Activated CD4-positive, alpha-beta T cell treated with anti-CD3 and anti-CD28 coated beads, Interleukin-2, Interleukin-6, amounts not matched to agents 100 ng/mL and 50 ng/mL, durations not matched to agents 16 hours and 8 hours (primary cell): ENCODE measurements at places on chromosomes 1 and 21.
A peak's percentile ranks its signal among the peaks of the same experiment; 100 is the strongest.

DNA sequence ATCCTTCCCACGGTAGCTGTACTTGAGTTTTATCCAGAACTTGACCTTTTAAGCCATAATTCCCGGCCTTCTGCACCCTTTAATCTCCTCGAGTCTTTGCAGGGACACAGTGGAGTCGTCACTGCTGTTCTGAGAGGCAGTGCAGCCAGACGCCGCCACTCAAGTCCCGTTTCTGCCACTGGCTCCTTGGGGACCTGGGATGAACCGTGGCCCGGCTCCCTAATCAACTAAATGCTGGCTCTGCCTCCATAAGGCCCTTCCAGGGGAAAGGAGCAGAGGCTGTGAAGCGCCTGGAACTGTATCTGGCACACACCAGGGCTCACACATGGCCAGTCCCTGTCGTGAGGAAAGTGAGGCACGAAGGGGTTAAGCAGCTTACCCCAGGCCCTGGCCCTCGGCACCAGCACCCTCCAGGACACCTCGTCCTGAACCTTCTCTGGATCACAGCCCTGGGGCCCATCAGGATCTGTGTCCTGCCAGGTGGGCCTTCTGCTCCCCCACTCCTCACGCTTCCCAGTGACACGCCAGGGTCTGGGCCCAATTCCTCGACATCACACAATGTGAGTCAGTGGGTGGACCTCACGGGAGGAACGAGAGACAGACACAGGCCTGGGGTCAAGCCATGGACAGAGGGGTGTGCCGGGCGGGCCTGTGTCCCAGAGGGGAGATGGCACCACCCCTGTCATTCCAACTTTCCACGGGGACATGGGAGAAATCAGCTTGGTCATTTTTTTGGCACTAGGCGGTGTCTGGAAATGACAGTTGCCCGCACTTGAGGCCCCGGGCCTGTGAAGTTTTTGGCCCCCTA lies 23.5 kb upstream of the C1orf174 start:
- DNase-seq, result no peak

GRCh38 chr1:79124756-79125155 lies 118.2 kb upstream of the ADGRL4 start:
- no peak for DNase-seq

- peak; percentile 71 for DNase-seq
These were observed 31.7 kb upstream of the KHDRBS1 start for GRCh38 chr1:31981972-31982371.

GRCh38 chr1:46137916-46138315 lies 5.5 kb upstream of the PIK3R3 start:
- DNase-seq, result no peak

GRCh38 chr1:207006914-207007313 lies 25.6 kb downstream of the C1orf116 start:
- DNase-seq, result no peak

- DNase-seq, result no peak
These were observed 28.7 kb upstream of the KCNJ15 start for GRCh38 chr21:38228115-38228514.

- DNase-seq, result no peak
These were observed 28.8 kb downstream of the PIK3C2B start for GRCh38 chr1:204465546-204466415.

DNA sequence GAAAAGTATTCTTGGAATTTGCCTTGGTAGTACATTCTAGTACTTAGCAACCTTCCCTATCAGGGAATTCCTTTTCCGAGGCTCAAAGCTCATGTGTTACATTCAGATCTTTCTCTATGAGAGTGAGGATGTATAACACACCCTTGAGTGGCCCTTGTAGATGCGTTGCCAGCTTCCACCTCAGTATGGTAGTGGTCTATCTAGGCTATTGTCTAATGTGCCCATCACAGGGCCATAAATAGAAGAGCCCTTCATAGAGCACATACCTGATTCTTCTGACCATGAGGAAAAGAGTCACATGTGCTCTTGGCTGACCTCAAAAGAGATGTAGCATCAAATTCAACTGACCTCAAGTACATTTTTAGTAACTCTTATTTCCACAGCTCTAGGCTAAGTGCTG lies 14.0 kb upstream of the ZC3H11B start:
- no peak for DNase-seq

DNA sequence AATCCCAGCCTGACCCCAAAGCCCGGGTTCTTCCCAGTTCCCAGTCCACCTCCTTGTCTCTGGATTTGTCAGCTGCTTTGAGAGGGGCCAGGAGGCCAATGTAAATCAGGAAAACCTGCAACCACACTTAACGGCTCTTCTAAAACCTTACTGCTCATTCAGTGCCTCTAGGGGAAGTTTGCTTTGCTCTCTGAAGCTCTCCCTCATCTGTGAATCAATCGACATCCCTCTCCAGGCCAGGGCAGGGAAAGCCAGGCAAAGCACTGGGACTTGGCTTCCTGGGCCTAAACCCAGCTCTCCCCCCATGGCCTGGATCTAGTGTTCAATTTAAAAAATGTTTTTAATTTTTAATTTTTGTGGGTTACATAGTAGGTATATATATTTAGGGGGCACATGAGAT lies 9.3 kb downstream of the NKAIN1 start:
- DNase-seq, result no peak

- DNase-seq, result no peak
These were observed 1.4 kb downstream of the SFPQ start for GRCh38 chr1:35191429-35192055.

- DNase-seq, result no peak
These were observed 439.0 kb upstream of the PLXNA2 start for GRCh38 chr1:208683141-208683540.

DNA sequence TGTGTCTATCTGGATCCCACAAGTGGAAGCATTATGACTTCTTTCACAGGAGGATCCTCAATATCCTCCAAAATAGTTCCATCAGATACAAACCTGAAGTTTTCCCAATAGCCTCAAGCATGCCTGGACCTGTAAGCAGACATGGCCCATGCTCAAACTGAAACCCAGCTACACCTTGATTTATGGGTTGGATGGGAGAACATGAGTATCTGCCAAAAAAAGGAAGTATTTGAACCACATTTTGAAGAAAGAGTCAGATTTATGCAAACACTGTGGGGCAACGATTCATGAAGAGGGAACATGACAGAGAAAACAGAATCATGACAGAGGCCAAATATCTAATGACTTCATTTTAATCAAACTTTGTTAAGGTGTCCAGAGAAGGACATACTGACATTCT lies 351.0 kb upstream of the NFIA start:
- DNase-seq, result no peak

DNA sequence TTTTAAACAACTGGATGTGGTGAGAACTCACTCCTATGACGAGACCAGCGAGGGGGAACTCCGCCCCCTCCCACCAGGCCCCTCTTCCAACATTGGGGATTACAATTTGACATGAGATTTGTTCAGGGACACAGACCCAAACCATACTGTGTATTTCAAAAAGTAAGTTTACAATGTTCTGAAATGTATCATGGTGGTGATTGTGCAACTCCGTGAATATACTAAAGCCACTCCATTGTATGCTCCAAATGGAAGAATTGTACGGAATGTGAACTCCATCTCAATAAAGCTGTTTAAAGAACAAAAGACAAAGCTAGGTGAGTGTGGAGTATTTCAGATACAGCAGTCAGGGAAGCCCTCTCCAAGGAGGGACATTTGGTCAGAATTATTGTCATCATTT lies 432.1 kb upstream of the VAMP3 start:
- no peak for DNase-seq

GRCh38 chr1:170049176-170049800 lies 25.2 kb downstream of the KIFAP3 start:
- DNase-seq, result no peak

- DNase-seq, result no peak
These were observed 4.2 kb upstream of the HENMT1 start for GRCh38 chr1:108665067-108665466.

- peak; percentile 29 for DNase-seq
These were observed 214.7 kb upstream of the EDN2 start for GRCh38 chr1:41698916-41699860.

- no peak for DNase-seq
These were observed 16.9 kb downstream of the SLC19A1 start for GRCh38 chr21:45525153-45525909.
